ENCODE measurements at places on chromosomes 1 and 21.

DNA sequence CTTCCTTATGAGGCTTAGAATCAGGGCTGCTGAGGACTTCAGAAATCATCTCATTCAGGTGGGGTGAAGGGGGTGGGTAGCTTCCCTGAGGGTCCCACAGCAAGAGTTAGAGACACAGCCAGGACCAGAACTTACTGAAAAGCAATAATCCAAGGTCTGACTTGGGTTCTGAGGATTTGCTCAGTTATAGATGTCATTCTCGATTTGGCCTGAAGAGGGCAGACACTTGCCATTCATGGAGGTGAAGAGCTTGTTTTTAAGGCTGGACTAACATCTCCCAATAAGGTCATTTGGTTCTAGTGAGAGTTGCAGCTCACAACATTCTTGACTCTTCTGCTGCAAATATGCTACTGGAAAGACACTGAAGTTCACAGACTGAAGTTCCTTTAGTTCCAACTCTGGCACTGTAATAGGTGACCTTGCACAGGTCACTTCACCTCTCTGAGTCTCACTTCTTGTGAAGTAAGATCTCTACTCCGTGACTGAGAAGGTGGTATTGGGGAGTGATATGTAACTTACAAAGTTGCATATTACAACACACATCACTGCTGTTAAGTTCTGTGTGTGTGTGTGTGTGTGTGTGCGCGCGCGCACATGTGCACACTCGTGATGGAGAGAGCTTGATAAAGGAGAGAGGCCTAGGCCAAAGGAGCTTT lies 69.8 kb upstream of the DIRAS3 start:
- no peak for DNase-seq

DNA sequence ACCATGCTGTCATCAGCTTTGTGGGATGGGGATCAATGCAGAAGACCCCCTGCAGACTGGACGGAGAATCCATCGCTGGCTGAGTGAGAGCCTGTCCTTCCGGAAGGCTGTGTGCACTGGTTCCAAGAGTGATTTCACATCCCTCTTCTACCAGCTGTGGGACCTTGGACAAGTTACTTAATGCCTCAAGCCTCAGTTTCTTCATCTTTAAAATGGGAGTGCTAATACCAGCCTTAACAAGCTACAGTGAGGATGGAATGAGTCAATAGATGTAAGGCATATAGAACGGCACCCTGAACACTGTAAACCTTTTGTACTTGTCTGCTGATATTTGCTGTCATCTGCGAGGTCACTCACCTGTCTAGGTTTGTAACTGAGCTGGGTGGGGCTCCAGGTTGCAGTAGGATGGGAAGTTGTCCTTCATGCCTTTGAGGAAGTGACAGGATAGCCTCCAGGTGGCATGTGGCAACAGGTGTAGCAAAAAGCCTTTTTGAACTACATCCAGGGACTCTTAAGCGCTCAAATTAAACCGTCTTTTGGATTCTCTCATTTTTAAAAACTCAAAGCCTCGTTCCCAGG lies 27.5 kb downstream of the TMEM51 start:
- no peak for DNase-seq

GRCh38 chr1:107196973-107197562 lies 56.2 kb downstream of the NTNG1 start:
- DNase-seq, result no peak

DNA sequence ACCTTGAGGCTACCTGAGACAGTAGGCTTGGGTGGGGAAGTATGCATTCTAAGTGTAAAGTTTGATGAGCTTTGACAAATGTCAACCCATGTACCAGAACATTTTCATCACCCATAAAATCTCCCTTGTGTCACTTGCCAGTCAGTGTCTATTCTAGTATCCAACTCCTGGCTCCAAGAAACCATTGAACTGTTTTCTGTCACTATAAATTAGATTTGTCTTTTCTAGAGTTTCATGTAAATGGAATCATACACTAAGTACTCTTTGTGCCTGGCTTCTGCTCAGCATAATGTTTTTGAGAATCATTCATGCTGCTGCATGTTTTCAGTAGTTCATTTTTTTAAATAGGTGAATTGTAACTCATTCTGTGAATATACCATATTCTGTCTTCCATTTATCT lies 165.4 kb downstream of the DNM3 start:
- no peak for DNase-seq

DNA sequence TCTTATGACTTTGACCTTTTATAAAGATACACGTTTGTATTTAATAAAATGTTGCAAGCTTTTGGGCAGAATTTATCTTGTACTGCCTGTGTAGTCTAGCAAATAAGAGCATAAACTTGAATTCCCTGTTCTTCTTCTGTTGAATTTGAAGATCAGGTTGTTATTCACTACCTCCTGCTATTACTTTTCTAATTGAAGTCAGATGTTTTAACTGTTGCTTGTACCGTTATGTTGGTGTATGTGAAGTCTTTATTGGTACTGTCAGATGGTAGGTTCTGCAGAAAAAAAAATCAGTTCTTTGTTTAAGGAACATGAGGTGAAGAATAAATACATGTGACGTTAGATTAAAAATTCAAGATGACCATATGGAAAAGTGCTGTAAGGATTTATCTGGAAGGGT lies 69.1 kb downstream of the DYRK1A start:
- no peak for DNase-seq

GRCh38 chr1:232398823-232399222 lies 231.1 kb downstream of the SIPA1L2 start:
- DNase-seq, result no peak

DNA sequence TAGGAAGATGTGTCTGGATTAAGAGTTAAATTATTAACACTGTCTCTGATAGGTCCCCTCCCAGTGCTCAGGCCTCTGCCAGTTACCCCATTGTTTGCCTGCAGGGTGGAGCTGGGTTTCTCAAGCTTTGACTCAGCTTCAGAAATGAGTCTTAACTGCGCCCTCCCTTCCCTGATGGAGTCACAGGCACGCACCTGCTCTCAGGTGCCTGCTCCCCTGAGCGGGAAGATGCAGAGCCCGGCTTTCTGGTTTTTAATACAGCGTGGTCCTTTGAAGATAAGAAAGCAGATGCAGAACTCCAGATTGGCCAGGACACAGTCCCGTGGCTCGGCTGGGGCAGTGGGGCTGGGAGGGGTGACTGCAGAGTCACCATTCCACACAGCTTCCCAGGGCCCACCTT lies 3.2 kb upstream of the SPRR4 start:
- DNase-seq, result no peak

DNA sequence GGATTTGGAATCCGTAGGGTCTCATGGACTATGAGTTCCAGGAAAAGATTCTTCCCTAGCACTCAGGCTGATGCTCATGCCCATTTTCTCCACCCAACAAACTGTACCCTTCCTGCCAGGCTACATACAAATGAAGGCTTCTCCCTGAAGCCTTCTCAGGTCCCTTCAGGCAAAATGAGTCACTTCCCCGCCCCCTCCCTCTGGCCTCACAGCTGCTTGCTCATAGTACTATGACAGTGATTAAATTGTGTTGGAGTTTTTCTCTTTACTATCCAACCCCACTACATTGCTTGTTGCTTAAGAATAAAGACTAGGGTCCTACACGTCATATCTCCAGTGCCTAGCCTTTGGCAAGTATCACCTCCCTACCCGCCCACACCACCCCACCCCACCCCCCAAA lies 207.6 kb upstream of the NFIA start:
- DNase-seq, result no peak

- DNase-seq, result peak; percentile 66
These were observed 479 bp downstream of the POGK start for GRCh38 chr1:166839600-166840308.

- no peak for DNase-seq
These were observed 55.5 kb downstream of the MPZL1 start for GRCh38 chr1:167777269-167777650.

- no peak for DNase-seq
These were observed 184.9 kb downstream of the SEC16B start for GRCh38 chr1:177784936-177785335.

- DNase-seq, result no peak
These were observed 31.9 kb upstream of the SGIP1 start for GRCh38 chr1:66502086-66502485.

DNA sequence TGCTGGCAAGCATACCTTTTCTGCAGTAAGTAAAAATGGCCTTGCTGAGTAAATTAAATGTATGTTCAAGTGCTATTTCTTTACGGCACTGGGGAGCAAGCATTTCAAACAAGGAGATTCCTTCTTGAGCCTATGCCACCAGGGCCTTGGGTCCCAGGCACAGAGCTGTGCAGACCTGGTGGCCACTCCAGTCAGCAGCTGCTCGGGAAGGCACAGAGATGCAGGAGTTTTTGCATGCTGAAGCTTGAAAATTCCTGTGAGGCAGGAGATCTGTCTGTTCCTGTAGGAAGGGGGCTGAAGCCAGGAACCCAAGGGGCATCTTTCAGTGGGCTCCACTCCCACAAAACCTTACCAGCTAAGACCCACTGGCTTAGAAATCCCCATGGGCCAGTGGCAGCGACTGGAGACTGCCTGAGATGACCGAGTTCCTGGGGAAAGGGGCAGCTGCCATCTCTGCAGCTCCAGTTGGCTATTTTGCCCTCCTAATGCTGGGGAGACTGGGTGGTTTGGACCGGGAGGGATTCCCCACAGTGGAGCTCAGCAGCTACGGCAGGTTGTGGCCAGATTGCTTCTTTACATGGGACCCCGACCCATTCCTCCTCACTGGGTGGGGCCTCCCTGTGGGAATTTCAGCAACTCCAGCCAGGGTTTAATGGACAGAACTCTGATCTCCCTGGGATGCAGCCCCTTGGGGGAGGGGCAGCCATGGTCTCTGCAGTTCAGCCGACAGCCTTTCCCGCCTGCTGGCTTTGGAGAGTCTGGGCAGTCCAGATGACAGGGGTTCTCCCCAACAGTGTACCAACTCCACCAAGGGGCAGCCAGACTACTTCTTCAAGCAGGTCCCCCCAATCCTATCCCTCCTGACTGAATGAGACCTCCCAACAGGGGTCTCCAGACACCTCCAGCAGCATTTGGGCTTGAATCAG lies 8.4 kb upstream of the PGBD2 start:
- DNase-seq, result no peak

GRCh38 chr1:244319283-244320132 lies 132.2 kb downstream of the ADSS2 start:
- no peak for DNase-seq

GRCh38 chr1:228428412-228428811 lies 11.8 kb upstream of the TRIM17 start:
- no peak for DNase-seq
